COR-L47 (cell line): ENCODE measurements at places on chromosomes 16 and 17.
A peak's percentile ranks its signal among the peaks of the same experiment; 100 is the strongest.

DNA sequence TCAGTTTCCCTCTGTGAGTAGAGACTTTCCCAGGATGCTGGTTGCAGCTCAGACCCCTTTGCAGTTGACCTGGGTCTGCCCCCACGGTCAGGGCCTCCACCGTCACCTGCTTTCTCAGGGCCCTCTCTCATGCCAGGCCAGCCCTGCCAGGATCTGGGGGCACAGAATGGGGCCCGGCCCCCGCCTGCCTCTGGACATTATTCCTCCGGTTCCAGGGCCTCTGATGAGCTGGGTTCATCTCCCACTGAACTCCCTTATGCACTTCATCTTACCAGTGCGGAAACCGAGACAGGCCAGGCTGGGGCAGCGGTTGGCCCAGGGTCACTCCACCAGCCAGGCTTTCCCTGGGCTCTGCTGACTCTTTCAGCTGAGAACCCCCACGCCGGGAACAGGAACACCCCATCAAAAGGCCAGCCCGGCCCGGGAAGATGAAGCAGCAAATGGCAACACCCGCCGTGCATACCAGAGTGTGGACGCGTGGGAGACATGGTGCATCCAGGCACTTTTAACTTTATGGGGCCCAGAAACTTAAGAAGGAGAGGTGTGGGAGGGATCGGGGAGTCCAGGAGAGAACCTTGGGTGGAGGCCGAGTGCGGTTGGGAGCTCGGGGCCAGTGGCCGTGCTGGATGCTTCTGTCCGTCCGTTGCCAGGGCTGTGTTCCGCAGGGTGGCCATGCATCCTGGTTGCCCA lies 19.9 kb downstream of the ZNF469 start:
- DNase-seq: no peak

DNA sequence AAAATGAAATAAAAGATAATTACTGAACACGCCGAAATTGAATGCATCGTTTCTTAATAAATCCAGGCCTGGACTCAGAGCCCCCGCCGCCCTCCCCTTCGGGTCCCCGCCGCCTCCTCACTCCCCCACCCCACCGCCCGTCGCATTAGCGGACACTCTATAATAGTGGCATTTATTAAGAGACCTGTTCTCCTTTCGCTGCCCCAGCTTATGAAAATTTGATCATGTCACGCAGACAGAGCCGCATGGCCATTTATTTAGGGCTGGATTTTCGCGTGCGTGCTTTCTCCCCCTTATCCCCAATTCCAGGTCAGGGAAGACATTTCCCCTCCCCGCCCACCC lies 6.3 kb upstream of the HOXB2 start:
- DNase-seq: no peak

DNA sequence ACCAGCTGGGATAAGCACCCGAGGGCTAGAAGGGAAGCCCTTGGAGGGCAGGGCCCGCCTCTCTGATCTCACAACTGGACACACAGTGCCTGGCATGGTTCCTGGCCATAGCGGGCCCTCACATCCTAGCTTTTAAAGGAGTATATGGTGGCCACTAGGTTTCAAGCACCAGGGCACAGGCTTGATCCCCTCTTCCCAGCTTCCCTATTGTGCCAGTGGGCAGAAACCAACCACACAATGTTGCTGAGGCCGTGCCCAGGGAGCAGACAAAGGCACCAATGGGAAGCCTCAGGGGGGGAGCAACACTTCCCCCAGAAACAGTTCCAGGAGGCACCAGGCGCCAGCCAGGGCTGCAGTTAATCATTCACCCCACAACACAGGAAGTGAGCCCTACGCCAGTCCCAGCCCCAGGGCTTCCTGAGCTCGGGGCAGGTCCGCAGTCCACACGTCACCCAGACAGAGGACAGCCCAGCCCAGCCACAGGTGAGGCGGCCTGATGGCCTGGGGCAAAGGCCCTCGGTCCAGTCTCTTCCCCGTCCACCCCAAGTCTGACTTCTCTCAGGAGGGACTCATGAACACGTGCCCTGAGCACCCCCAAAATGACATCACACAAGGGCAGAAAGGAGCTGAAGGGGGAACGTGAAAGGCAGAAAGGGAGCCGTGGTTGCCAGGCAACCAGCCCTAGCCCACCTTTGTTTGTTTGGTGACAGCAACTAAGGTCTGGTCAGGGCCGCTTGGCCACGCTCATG lies 12.8 kb downstream of the SMIM5 start:
- peak; percentile 53 for DNase-seq

- no peak for DNase-seq
Measured at GRCh38 chr17:80804466-80804865, 187.2 kb upstream of the CHMP6 start.

DNA sequence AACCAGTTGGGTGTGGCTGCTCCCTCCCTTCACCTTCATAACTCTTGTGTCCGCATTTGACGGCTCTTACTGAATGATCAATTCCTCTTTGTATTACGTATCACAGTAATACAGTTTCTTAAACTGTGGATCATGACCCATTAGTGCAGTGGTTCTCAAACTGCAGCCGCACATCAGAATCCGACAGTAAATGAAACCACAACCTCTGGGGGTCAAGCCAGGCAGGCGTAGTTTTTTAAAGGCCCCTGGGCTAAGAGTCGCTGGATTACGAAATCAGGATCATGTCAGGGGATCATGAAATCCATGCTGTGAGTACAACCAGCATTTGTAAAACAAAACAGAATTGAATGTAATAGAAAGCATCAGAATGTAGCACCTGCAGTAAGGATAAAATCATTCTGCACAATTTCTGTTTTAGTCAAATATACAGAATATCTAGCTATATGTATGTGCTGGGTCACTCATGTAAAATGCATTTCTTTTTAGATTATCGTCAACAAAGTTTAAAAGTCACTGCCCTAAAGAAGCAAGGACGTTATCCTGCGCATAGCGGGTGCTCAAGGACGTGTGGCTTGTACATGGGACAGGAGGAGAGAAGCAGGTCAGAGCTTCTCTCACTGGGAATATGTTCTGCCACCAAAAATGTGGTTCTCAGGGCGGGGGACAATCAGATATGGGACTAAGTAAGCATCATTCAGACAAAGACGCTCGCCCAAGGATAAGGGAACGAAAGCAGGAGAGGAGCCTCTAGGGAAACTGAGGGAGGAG lies 113.1 kb downstream of the ZFHX3 start:
- no peak for DNase-seq

DNA sequence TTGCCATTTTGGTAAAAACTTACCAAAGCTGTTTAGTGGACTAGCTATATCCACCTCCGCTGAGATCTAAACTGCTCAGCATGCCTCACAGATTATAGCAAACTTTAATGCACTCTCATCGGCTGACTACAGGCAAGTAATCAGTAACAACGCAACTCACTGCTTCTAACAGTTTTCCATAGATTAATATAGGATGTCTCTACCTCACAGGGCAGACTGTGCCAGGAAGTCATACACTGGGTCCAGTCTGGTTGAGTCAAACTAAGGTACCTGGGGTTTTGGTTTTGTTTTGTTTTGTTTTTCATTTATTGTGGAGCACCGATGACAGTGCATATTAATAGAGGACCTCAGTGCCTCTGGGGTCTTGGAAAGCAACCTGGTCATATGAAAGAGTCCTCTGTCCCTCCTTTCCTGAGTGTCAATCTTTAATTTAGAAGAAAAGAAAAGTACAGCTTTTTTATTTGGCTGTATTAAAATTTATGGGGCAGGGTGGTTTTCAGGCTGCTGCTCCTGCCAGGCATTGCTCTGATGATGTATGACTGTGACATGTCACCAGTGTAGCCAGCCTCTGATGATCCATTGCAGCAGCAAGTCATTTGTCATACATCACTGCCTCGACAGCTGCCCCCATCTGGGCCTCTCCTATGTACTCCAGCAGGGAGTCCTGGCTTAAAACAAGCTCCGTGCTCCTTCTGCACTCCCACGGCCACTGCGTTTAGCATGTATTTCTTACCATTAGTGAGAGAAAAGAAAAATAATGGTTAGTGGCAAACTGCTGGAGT lies 854.1 kb downstream of the KCNJ2 start:
- DNase-seq: peak; percentile 67

DNA sequence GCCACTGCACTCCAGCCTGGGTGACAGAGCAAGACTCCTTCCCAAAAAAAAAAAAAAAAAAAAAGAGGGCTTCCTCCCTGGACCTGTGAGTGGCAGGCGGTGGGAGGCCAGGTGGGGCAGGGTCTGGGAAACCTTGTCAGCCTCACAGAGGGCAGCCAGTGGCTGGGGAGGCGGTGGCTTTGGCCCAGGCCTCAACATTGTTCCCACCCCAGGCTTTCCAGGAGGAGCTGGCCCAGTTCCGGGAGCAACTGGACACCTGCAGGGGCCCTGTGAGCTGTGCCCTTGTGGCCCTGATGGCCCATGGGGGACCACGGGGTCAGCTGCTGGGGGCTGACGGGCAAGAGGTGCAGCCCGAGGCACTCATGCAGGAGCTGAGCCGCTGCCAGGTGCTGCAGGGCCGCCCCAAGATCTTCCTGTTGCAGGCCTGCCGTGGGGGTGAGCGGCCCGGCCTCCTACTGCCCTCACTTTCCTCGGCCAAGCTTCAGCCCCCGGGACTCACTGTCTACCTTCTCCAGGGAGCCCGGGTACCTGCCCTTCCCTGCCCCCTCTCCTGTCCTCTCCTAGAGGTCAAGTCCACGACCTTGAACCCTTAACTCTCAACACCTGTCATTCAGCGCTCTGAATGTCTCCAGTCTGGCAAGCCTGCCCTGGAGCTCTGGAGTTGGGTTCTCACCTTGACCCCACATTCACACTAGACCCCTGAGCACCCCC lies 12.4 kb downstream of the ZNF213 start:
- DNase-seq: no peak

- peak; percentile 36 for DNase-seq
Measured at GRCh38 chr17:75270218-75270965, 639 bp downstream of the MIF4GD start.

- no peak for DNase-seq
Measured at GRCh38 chr17:75345514-75346167, 56.4 kb upstream of the SLC25A19 start.

DNA sequence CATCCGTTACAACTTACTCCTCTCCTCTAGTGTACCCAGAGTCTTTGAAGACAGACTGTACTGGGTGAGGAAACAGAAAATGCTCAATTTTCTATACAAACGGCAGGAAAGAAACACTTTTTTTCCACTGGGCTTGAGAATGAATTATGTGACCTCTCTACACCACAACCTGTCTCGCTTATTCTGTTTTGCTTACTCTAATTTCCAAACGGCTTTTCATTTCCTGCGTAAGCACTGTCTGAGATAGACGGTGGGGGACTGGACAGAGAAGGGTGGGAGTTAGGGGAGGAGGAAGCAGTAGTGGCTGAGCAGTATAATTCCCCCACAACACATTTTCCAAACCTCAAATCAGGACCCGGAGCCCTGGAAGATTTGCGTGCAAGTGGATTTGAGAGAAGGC lies 191.4 kb upstream of the SDK2 start:
- no peak for DNase-seq

DNA sequence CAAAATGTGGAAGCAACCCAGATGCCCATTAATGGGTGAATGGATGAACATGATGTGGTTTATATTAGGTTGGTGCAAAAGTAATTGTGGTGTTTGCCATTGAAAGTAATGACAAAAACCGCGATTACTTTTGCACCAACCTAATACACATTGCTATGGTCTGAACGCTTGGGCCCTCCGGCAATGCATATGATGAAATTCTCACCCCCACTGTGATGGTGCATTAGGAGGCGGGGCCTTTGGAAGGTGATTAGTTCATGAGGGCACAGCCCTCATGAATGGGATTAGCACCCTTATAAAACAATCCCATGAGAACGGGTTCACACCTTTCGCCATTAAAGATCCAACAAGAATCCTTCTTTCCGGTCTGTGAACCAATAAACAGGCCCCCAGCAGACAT lies 25.3 kb upstream of the PRM1 start:
- no peak for DNase-seq

GRCh38 chr16:52407778-52408177 lies 139.2 kb downstream of the TOX3 start:
- DNase-seq: no peak

GRCh38 chr16:1982013-1982433 lies 754 bp upstream of the NOXO1 start:
- no peak for DNase-seq

DNA sequence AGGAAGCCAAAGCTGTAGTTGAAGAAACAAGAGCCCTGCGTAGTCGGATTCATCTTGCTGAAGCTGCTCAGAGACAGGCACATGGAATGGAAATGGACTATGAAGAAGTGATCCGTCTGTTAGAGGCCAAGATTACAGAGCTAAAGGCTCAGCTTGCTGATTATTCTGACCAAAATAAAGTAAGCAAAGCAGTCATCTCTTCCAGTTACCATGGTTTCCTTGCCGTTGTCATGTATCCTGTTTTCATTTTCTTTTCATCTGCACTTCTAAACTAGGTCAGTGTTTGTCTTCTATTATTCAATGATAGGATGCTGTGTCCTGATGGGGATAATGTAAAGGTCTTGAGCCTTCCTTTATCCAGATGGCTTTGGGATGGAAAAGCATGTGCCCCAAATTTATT lies 104.3 kb downstream of the STXBP4 start:
- no peak for DNase-seq

DNA sequence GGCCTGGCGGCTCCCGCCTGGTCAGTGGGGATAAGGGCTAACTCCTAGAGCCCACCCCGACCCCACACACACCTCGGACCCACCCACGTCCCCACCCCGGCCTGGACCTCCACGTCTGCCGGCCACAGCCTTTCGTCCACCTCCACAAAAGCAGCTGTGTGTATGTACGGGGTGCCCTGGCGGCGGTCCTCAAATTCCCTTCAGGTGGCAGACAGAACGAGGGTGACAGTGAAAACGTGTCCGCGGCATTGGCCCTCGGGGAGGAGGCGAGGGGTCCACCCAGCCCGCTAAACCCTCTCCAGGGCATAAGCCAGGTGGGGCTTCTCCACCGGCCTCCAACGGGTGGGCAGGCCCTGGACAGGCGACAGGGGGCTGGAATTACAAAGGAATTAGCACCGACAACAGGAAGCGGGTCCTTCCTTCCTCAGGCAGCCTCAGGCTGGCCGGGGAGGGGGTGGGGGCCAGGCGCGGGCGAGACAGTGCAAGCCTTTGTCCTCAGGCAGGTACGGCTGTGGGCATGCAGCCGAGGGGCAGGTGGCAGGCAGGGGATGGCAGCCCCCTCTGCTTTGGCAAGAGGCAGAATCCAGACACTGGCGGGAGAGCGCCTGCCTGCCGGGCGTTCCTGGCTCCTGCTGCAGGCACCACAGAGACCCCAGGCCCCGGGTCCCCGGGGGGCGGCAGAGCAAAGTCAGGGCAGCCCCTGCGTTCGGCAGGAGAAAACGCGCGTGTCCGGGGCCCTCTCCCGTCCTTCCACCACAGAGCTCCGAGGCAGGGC lies 12.3 kb upstream of the PITPNA start:
- DNase-seq: no peak

DNA sequence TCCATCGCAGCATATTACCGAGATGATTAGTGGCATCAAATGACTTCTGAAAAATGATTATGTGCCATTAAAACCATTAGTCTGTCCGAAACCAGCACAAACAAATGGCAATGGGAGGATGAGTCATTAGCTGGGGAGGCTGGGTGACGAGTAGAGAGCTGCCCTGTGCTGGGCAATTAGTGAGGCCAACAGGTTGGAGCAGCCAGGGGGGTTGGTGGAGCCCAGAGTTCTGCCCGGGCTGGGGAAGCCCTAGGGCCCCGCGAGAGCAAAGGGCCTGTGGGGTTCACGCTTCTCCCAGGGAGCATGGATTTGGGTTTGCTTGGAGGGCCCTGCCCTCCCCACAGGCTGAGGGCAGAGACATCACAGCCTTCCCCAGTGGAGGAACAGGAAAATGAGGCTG lies 152.1 kb upstream of the RPL38 start:
- DNase-seq: no peak
